ENCODE measurements at places on chromosomes 1 and 21.

GRCh38 chr1:187685333-187685732, 856.6 kb downstream of the PLA2G4A start:
- DNase-seq = no peak

GRCh38 chr1:86387916-86388627, 8.1 kb downstream of the ODF2L start:
- DNase-seq = no peak

- peak; percentile 73 for DNase-seq
These were observed 600.5 kb downstream of the USP25 start for GRCh38 chr21:16330082-16330907.

DNA sequence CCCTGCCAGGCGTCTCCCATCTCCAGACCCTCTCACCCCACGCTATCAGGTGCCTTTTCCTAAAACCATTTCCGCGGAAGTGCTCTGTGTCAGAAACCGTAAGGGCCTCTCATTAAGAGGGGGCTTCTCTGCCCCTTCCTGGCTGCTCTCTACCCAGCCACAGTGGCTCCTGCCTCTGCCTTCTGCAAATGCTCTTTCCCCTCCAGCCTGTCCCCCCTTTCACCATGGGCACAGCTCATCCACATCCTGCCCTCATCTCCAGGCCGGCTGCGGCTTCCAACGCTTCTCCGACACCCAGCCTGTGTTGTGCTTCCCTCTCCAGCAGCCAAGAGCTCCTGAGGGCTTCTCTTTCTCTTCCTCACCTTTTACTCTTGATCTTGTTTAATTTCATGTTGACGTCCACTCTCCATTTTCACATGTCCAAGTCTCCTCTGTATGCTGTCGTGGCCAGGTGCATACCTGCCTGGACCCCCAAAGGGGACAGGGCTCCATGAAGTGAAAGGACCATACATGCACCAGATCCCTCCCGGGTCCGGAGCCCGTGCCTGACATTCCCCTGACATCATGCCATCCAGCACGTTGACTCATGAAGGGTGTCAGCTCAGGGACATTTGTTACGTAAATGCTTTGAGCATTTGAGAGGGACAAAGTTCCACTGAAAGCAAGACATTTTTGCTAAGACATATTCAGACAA, 306.5 kb downstream of the AJAP1 start:
- no peak for DNase-seq

- no peak for DNase-seq
These were observed 296.1 kb downstream of the PTPRC start for GRCh38 chr1:198934901-198935305.

DNA sequence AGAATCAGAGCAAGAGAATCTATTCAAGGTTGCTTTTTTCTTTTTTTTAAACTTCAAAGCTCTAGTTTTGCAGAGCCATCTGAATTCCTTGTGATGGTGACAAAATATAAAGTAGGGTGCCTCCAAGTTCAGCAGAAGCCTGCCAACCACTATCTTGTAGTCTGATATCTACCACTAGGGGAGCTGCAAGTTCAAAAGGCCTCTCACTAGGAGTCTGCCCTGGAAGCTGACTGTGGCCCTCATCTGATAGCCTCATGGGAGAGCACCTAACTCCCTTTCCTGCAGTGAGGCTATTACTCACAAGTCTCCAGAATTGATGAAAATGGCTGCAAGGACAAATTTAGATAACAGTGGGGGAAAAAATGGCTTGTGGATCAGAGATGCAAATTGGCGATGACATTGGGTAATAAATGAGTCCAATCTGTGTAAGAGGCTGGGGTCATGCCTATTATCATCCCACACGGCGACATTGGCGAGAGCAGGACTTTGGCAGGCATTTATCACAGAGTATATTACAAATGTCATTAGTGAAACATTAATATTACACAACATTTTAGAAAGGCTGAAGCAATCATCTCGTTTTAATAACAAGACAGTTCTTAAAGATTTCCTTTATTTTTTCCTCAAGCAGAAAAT, 10.7 kb upstream of the ZP4 start:
- peak; percentile 27 for DNase-seq

DNA sequence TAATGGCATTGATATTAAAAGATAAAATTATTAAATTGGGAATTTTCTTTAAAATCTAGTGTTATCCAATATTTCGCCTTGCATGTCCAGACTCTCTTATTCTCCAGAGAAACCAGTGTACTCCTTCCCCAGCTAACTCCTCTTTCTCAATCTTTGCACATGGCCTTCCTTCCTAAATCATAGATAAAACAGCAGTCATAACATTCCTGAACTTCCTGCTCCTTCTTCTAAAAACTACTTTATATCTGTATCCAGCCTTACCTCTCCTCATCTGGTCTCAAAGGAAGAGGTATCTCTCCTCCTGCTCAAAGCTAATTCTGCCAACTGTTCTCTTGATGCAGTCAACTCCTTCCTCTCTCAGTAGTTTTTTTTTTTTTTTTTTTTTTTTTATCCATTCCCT, 39.5 kb upstream of the NEK7 start:
- no peak for DNase-seq

DNA sequence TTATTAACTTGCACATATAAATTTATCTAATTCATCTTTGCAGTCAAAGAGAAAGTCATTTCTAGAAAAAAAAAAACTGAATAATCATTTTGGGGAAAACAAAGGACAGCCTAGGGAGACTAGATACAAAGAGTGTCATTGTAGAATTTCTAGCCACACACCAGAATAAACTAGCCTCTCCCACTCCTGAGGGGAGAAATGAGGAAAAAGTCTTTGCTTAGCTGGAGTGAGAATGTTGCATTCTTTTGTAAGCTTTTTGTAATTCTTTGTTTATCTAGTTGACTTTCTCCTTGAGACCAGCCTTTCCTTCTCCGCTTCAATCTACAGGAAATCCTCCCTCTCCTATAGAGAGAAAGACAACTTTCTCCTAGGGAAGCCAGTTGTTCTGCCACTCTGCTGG, 15.9 kb upstream of the CGN start:
- DNase-seq = no peak

- no peak for DNase-seq
These were observed 14.0 kb downstream of the PADI1 start for GRCh38 chr1:17218939-17219338.

GRCh38 chr21:30044447-30045064, 104.8 kb upstream of the GRIK1 start:
- DNase-seq = peak; percentile 23

DNA sequence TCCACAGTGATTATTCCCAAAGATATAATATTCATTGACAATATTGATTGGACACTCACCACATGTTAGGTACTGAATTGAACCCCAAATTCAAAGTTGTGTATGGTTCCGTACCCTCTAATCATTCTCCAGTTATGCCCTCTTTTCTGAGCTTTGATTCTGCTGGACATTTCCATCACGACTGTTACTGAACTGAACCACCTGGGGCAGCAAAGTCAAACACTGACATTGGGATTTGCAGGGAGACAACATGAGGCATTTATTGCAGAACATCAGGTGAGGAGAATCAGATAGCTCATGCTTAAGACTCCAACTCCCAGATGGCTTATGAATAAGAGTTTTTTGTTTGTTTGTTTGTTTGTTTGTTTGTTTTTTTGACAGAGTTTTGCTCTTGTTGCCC, 420.9 kb downstream of the DISC1 start:
- no peak for DNase-seq

GRCh38 chr1:112721966-112722524, 6.9 kb upstream of the PPM1J start:
- no peak for DNase-seq

- DNase-seq = no peak
These were observed 111.5 kb downstream of the CCDC185 start for GRCh38 chr1:223504741-223505140.

- no peak for DNase-seq
These were observed 59.9 kb upstream of the SELENON start for GRCh38 chr1:25740071-25740470.

- no peak for DNase-seq
These were observed 332.8 kb downstream of the DISC1 start for GRCh38 chr1:231959225-231959884.

GRCh38 chr1:84407958-84408422, 9.7 kb downstream of the DNASE2B start:
- no peak for DNase-seq

Data from MM.1S (cell line).